Hindlimb muscle (tissue), 1 donor: ENCODE measurements at places on chromosomes 2 and 18.

DNA sequence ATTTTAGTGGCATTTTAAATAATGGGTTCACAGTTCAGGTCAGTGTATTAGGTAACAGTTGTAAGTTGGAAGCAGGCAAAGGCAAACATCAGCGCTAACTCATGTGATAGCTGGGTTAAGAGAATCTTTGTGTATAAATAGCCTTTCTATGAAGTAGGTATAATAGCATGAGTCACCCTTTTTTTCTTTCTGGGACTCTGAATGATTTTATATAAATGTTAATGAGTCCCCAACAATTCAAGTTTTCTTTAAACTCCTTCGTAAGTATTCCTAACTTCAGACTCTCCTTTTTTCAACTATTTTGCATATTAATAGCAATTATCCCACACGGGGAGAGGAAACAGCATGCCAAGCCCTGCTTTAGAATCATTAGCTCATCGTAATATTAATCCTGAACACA, 384.3 kb downstream of the PIK3C3 start:
- DNase-seq: no peak

GRCh38 chr2:30978854-30979253, 159.4 kb downstream of the GALNT14 start:
- no peak for DNase-seq

GRCh38 chr2:177325554-177325953, 61.0 kb upstream of the NFE2L2 start:
- no peak for DNase-seq

- no peak for DNase-seq
Measured at GRCh38 chr2:216685327-216685875, 9.9 kb downstream of the IGFBP5 start.

DNA sequence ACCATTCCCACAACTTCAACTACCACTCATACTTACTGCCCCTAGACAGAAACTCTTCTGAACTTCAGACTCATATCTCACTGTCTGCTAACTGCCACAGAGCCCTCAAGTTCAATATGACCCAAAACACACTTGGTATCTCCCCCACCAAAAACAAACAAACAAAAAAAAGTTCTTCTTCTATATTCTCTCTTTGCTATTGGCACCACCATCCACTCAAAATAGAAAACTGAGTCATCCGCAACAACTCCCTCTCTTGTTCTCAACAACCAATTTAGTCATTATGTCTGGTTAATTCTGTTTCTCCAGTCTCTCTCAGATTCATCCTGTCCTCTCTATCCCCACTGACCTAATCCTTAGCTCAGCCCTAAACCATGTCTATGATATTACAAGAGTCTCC, 7.2 kb upstream of the DCTN1 start:
- DNase-seq: no peak

GRCh38 chr18:59760619-59761600, 63.7 kb upstream of the CCBE1 start:
- DNase-seq: no peak

- no peak for DNase-seq
Measured at GRCh38 chr2:129864719-129865118, 114.7 kb upstream of the RAB6C start.

GRCh38 chr2:216925636-216926366, 65.9 kb upstream of the TNP1 start:
- DNase-seq: no peak

DNA sequence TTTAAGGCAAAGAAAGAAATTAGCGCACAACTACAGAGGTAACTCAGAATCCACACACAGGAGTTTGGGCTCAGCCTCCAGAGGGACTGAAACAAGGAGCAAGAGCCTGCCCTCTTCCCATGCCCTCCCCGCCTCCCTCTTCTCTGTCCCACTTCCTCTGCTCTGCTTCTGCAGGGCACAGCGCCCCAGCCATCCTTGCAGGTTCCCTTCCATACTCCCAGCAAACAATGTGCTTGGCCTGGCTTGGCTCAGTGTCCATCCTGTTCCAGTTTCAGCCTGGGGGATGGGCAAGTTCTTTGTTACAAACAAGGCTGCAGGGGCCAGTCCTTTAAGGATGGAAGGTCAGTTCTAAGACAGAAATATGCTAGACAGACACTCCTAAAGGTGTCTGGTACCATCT, 133.5 kb downstream of the CDH20 start:
- no peak for DNase-seq

GRCh38 chr2:181457121-181457740, at the start of gene ITGA4:
ITGA4 (plus strand) TSS chr2:181457386; CDS start chr2:181457655, 269 bp downstream.
- peak; percentile 81 for DNase-seq

DNA sequence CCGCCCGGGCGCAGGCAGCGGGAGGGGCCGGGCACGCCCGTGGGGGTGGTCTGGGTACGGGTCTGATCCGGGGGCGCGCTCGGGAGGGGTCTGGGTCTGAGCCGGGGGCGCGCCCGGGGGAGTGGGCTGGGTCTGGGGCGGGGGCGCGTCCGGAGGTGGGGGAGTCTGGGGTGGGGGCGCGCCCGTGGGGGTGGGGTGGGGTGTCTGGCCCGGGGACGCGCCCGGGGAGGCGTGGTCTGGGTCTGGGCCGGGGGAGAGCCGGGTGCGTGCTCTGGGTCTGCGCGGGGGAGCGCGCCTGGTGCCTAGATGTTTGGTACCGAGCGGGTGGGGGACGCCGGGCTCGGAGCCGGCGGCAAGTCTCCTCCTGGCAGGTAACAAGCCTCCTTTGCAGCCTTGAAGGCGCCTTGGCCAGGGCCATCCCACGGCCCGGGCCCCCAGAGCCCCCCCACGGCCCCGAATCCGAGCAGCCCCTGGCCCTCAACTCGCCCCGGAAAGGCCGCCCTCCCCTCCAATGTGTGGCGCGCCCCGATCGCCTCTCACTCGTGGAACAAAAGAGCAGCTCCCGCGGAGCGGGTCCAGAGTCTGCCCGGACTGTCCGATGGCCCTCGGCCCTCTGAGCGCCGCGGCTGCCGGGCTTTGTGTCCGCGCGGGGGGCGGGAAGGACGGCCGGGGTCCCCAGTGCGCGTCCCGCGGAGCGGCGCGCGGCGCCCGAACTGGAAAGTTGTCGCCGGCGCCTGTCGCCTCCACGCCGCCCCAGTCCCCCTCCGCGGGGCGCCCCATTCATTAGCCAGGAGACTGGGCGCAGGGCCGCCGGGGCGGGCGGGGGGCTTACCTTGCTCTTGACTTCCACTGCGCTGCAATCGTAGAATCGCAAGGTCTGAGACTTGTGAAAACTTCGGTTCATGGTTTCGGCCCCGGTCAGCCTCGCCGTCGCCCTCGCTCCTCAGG, 595 bp downstream of the PARD6G start:
- DNase-seq: no peak

GRCh38 chr2:46267616-46268015, 29.6 kb upstream of the EPAS1 start:
- DNase-seq: no peak

DNA sequence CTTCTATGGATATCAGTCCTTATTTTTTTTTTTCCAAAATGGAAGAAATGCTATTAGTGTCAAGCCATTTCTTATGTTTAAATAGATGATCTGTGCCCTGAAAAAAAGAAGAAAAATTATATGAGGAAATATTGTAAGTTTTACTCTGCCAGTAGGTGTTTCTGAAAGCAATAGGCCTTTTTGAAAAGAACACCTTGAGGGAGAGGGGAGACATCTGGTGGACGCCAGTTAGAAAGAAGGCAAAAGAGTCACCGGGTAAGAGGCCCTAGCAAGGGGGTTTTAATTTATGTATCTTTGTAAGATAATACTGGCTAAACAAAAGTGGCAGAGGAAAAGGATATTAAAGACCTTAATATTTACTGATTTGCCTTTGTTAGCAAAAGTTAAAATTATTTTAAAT, 56.1 kb downstream of the DYNAP start:
- no peak for DNase-seq
